Hematopoietic multipotent progenitor cell treated with erythropoietin and hydrocortisone succinate and interleukin-3 and kit ligand, for 4 days (in vitro differentiated cells): ENCODE measurements at places on chromosomes 6 and 20.

- peak; percentile 54 for DNase-seq
Observed at GRCh38 chr6:137819740-137820139, 47.3 kb upstream of the TNFAIP3 start.

DNA sequence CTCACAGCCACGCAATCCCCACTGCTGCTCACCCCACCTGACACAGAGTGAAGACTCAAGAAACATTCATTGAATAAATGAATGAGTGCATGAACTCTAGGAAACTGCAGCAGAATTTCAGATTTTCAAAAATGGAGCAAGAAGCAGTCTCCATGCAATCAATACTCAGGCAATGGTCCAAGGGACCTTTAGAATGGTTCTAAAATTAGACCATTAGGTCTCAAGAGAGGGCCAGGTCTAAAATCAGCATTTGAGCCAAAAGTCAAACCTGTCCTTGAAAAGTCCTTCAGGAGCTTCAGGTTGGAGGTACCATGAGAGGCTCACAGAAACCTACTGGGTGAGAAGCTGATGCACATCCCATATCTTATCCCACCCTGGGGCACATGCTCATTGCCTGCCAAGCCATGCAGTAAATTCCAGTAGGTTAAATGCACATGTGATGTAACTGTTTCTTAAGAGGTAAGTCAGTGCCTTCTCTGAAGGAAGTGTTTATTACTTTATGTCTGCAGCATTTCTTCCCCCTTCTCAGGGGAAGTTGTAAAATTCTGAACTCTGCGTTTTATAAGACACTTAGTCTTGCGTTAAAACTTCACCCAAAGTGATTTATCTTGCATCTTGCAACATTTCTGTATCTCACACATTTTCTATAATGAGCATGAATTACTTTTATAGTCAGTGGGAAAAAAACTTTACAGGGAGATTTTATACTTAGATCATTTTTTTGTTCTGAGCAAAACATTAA lies 126.6 kb downstream of the ADAT2 start:
- DNase-seq: peak; percentile 22

GRCh38 chr20:62616728-62617621 lies 25.3 kb upstream of the SLCO4A1 start:
- DNase-seq: peak; percentile 89

GRCh38 chr6:15461127-15461944 lies 201.5 kb downstream of the DTNBP1 start:
- no peak for DNase-seq

GRCh38 chr6:12891595-12891994 lies 175.0 kb downstream of the PHACTR1 start:
- DNase-seq: no peak

GRCh38 chr6:19329078-19329477 lies 508.1 kb upstream of the ID4 start:
- no peak for DNase-seq

DNA sequence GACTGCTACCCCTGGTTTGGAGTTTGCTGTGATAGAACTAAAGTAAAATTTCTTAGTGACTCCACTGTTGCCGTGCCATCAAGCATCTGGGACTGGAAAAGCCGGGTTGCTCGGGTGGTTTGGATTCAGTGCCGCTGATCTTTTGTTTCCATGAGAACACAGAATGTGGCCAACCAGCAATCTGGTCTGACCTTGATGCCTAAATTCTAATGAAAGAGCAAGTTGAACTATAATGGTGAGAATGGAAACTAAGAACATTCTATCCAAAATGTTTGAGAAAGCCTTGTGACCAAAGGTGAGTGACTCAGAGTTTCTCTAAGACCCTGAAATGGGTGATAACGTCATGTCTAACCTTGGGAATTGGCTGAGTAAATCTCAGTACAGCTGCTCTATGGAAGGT lies 9.9 kb upstream of the PI16 start:
- no peak for DNase-seq

DNA sequence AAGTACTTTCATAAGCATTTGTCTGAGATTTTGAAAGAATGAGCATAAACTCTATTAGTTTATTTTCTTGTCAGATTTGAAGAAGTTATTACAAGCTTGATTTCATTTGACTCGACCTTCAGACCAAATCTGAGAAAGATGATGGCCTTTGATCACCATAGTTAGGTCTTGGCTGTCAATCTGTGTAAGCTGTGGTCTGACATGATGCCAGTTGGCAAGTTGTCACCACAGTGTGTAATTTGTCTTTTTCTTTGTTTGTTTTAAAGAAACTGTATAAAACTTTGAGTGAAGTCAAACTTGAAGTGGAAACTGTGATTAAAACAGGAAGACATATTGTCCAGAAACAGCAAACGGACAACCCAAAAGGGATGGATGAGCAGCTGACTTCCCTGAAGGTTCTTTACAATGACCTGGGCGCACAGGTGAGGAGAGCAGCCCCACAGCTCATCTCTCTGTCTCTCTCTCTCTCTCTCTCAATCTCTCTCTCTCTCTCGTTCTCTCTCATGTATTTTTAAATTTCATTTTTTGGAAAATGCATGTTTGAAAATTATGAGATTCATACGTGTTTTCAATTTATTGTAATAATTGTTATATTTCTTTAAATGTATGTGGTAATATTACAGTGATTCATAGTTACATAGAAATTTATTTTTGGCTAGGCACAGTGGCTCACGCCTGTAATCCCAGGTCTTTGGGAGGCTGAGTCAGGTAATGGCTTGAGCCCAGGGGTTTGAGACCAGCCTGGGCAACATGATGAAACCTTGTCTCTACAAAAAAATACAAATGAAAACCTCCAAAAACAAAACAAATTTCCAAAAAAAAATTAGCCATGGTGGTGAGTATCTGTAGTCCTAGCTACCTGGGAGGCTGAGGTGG lies 208.1 kb downstream of the UTRN start:
- no peak for DNase-seq

- DNase-seq: no peak
Observed at GRCh38 chr6:1379017-1379787, 10.2 kb upstream of the FOXF2 start.
